ENCODE measurements at places on chromosomes 5 and 9. TPM values are rescaled to one million over a fixed set of nuclear protein-coding genes. Genes with fewer than 3 reads are reported as not detected.
A peak's percentile ranks its signal among the peaks of the same experiment; 100 is the strongest.

DNA sequence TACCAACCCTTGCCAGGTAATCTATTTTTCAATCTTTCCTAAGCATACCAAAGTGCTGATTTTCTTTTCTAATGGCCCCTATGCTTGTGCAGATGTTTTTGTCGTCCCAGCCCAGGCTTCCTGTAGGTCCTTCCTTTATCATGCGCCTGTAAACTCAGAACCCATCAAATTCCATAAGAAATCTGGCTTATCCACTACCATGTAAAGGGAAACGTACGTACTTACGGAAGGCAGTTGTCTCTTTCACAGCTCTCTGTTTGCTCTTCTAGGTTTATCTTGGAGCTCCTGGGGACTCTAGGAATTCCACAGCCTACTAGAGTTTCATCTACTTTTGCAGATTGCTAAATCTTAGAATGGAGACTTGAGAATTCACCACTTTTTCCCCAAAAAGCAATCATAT is 9.0 kb downstream of the BRINP1 start:
- no peak for DNase-seq

SYNPO gene
- 0.30 TPM for polyA plus RNA-seq

GNA14 gene
- not detected for polyA plus RNA-seq

DNA sequence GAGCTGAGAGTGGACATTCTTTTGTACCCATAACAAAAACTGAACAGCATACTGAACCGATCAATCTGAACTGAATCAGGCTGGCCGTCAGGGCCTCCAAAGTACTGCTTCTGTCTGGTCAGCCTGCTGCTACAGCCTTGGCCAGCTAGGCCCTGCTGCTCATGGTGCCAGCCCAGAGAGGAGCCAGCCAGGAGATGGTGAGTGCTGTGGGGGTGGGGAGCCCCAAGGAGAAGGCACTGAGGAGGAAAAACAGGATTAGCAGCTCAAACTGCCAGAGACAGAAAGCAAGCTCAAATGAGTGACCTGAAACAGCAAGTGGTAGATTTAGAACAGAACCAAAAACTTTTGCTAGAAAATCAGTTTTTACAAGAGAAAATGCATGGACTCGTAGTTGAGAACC is 23.9 kb downstream of the SRP19 start:
- DNase-seq = no peak

DNA sequence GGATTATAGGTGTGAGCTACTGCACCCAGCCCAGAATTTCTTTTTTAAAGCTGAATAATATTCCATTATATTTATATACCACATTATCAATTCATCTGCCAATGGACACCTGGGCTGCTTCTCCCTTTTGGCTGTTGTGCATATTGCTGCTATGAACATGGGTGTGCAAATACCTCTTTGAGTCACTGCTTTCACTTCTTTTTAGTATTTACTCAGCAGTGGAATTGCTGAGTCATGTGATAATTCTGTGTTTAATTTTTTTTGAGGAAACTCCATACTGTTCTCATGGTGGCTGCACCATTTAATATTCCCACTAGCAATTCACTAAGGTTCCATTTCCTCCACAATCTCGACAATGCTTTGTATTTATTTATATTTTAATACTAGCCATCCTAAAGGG is 36.1 kb upstream of the KIF4B start:
- DNase-seq = peak; percentile 13

DNA sequence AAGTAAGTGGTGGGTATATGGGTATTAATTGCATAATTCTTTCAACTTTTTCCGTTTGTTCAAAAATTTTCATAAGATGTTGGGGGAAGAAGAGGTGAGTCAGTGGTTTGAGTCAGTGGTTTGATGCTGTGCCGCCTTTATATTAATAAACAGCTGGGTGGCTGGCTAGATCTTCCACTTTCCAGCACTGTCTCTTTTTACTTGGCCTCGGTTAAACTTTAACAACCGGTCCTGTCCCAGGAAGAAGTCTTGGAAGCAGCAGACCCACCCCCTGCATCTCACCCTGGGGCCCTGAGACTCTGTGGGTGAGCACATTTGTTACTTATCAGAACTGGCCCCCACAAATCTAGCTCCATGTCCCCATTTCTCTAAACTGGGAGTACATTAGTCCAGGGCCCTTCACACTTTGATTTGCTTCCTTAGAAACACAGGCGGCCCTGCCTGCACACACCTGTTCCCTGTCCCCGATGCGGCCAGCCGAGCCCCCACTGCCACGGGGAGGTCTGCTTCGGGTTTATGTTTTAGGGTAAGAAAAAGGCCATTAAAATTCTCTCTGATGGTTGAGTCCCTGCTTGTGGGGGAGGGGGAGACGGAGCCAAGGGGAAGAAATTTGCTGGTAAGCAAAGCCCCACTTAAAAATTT is 90.7 kb downstream of the PTCH1 start:
- peak; percentile 21 for DNase-seq

NMUR2 gene
- not detected for polyA plus RNA-seq

DNA sequence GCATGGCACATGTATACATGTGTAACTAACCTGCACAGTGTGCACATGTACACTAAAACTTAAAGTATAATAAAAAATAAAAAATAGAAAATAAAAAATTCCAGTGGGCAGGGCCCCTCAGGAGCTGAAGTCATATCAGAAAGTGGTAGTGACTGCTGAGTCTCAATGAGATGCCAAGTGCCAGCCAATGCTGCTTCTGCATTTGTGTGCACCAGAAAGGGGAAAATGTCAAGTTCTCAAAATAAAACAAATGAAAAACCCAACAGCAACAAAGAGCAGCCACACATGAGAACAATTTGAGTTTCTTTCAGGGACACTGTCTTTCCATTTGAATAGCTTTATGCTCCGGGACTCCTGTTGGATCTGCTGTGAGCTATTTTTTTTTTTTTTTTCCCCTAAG is 117.2 kb upstream of the CCDC112 start:
- DNase-seq = no peak

GRCh38 chr5:2929779-2930178 is 178.3 kb upstream of the IRX2 start:
- no peak for DNase-seq

DNA sequence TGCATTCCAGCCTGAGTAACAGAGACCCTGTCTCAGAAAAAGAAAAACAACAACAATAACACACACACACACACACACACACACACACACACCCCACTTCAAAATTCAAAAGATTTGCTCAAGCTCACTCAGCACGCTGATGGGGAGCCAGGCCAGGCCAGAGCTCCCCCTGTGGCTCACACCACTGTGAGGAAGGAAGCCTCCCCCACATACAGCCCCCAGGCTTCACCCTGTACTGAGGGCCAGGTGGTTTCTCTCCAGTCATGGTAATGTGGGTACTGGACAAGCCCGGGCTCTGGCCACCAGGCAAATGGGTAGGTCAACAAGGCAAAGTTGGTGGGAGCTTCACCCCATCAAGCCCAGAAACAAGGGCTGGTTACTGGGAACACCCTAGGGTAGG is 19.0 kb downstream of the ATOX1 start:
- no peak for DNase-seq

- DNase-seq = no peak
Measured at GRCh38 chr9:70586476-70586875, 172.0 kb upstream of the KLF9 start.
